SIG-M5 (cell line): ENCODE measurements at places on chromosomes 7 and 10.
A peak's percentile ranks its signal among the peaks of the same experiment; 100 is the strongest.

DNA sequence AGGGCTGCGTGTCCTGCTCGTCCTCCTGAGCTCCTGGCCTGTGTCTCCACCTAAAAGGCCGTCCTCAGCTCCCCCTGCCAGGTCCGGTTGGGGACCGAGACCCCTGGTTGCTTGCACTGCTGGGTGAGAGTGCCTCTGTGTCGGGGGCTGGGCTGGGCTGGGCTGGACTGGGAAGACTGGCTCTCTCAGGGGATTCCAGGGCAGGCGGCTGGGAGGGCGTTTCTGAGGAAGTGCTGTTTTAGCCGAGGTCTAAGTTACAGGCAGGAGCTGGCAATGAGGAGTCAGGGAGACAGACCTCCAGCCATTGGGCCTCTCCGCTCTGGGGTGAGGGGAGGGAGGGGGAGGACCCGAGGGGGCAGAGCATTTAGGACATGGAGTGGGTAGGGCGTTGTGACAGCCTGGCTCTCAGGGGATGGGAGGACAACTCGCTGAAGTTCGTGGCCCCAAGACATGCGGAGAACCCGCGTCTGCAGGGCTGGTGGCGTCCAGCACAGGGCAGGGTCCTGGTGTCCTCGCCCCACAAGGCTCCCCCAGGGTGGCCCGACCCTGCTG lies 20.9 kb downstream of the FOXK1 start:
- DNase-seq = no peak

DNA sequence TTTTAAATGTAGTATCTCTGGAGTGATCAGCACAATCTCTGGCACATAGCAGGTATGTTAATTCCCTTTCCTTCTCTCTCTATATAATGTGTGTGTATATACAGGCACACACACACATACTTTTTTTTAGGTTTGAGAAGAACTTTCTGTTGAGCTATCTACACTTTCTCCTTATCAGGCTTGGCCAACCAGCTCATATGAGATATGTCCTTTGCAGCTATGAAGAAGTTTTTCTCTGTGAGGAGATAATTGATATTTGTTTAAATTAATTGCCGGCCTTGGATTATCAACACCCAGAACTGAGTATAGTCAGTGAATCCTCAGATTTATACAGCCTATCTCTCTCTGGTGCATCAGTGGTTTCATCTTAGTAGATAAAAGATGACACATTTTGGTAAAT lies 2.3 kb upstream of the MCU start:
- no peak for DNase-seq

DNA sequence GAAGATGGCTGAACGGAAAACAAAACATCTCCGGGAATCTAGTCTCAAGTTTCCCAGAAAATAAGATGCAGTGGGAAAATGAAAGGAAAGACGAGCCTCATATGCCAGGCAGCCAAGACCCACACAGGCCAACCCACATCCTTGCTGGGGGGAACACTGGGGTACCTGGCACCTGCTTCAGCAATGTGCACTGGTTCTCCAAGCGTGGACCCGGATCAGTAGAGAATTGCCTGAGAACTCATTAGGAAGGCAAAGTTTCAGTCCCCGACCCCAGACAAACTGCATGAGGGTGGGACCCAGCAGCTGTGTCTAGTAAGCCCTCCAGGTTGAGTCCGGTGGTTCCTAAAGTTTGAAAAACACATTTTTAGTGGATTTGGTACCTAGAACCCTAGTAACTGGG lies 18.4 kb downstream of the FAM53B start:
- DNase-seq = no peak

GRCh38 chr7:96238474-96238873 lies 83.4 kb downstream of the SLC25A13 start:
- DNase-seq = no peak

DNA sequence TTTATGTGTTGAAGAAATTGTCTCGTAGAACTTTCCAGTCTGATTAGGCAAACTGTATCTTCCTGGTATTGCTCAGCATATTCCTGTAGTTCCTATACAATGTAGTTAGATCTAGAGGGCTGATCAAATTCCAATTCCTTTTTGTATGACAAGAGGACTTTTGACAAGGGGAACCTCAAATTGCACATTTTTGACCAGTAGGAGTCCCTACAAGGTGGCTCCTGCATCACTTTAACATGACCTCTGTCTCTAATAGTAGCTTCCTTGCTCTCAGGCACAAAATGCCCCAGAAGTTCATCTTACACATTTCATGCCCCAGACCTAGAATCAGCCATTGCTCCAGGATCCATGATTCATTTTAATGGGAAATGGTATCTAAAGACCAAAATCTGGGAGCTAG lies 18.7 kb downstream of the HERPUD2 start:
- DNase-seq = no peak

GRCh38 chr7:84705079-84705478 lies 481.8 kb downstream of the SEMA3D start:
- no peak for DNase-seq

DNA sequence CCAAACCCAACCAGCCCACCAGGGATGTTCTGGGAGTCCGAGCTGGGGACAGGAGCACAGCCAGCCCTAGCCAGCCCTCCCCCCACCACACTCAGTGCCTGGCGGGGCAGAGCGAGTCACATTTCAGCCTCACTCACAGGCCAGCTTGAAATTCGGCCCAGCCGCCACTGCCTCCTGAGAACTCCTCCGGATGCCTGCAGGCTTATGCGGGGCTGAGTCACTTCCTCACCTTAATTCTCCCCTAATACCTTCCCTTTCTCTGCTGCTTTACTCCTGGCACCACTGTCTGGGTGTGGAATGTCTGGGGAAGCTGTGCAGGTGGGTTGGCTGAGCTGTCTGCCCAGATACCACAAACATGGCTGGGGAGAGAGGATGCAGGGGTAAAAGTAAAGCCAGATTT lies 22.6 kb upstream of the DLG5 start:
- DNase-seq = no peak

GRCh38 chr7:108459922-108460551 lies 3.8 kb upstream of the NRCAM start:
- DNase-seq = no peak

DNA sequence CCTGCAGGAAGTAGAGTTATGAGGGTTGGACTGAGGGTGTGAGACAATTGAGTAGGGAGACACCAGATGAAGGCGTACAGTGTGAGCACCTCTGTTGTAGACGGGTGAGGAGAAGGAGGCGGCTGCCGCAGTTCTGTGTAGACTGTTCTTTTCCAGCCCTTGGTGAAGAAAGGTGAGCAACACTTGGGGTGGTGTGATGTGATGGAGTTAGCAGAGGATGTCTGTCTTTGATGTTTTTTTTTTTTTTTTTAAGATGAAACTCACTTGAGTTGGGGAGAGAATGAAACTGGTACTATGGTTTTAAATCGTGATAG lies 42.8 kb upstream of the RNF216 start:
- DNase-seq = no peak

GRCh38 chr7:151745706-151746105 lies 131.2 kb downstream of the PRKAG2 start:
- no peak for DNase-seq

GRCh38 chr10:110641256-110641655 lies 2.9 kb upstream of the RBM20 start:
- DNase-seq = no peak

DNA sequence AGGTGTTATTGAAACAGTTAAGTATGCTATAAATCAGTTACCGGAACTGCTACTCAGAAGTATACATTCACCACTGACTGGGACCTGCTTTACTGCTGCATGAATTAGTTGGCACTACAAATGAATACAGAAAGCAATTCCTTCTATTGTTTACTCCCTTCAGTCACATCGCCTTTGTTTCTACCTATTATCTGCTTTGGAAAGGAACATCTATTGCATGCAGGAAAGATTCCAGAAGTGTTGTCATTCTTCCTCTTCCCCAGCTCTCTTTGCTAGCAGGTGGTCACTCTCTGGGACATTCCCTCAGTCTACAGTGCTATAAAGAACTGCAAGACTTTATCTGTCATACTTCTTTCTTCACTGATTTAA lies 131.3 kb downstream of the ANK3 start:
- DNase-seq = no peak

GRCh38 chr7:109895536-109895935 lies 1195.4 kb upstream of the LRRN3 start:
- DNase-seq = no peak

GRCh38 chr7:67863911-67864310 lies 867.3 kb downstream of the TYW1 start:
- no peak for DNase-seq

DNA sequence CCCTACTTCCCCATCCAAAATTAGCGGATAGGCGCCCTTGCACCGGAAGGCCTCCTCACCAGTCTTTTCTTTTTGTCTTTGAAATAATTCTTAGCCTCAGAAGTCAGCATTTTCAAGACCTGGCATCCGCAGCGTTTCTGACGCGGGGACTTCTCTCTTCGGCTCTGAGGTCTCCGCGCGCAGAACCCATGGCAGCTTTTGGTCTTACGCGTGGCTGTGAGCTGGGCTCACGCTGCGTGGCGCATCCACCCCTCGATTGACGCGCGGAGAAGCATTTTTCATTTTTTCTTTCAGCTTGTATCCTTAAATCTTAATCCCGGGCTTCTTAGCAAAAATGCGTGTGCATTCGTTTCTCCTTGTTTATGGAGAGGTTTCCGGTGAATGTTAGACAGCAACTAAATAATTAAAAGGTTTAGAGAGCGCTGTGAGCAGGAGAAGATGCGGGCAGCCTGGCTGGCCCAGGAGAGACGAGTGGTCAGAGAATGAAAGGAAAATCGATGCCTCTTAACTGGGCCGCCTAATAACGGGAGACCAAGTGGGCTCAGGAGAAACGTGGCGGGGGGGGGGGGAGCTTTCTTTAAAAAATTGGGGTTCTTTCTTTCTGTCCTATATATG lies 2.0 kb upstream of the GATA3 start:
- DNase-seq = no peak

DNA sequence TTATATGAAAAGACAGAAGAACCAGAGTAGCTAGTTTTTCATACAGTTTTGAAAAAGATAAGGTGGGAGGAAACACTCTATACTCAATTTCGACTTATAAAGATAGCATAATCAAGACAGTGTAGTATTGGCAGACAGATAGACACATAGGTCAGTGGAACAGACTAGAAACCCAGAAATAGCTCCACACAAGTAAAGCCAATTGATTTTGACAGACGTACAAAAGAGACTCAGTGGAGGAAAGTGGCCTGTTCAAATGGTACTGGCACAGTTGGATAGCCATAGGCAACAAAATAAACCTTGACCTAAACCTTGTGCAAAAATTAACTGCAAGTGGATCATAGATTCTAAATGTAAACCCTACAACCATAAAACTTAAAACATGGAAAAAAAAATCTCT lies 46.8 kb downstream of the MAPK8 start:
- DNase-seq = no peak

DNA sequence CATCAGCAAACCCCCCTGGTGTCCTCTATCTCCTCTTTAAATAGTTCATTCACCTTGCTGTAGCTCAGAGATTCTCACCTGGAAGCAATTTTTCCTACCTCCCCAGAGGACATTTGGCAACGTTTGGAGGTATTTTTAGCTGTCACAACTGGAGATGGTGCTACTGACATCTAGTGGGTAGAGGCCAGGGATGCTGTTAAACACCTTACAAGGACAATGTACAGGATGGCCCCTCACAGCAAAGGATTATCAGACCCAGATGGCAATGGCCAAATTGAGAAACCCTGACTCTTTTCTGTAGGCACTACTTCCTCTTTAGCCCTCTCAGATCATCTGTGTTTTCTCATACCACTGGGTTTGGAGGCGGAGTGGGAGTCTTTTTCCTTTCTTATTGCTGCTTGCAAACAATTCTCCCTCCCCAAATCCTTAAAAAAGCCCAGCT lies 13.2 kb upstream of the TRA2A start:
- peak; percentile 32 for DNase-seq

DNA sequence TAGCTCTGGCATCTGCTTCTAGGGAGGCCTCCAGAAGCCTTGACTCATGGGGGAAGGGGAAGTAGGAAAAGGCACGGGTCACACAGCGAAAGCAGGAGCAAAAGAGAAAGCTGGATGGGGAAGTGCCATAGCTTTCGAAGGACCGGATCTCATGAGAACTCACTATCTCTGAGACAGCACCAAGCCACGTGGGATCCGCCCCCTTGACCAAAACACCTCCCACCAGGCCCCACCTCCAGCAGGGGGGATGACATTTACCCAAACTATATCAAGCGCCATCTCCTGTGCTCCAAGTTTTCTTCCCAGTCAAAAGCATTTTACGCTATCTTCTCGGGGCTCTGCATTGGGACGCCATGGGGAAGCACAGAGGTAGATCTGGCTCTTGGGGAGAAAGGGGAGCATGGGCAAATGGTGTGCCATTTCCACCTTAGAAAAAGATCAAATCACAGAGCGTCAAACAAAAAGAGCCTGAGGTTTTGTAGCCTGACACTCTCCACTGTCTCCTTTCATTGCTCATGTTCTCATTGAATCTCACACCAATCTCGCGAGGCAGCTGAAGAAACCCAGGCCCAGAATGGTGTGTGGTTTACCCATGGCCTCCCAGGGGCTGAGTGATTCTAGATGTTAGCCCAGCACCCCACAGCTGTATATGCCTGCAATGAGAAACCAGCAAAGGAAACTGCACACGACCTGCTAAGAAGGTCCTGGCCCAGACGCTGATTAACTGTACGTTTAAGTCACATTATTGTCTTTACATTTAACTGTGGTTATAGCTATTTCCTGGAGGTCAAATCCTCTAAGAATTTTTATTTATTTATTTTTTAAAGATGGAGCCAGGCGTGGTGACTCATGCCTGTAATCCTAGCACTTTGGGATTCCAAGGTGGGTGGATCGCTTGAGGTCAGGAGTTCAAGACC lies 8.1 kb upstream of the OLAH start:
- peak; percentile 38 for DNase-seq

GRCh38 chr7:51129527-51130472 lies 186.8 kb downstream of the COBL start:
- DNase-seq = no peak

DNA sequence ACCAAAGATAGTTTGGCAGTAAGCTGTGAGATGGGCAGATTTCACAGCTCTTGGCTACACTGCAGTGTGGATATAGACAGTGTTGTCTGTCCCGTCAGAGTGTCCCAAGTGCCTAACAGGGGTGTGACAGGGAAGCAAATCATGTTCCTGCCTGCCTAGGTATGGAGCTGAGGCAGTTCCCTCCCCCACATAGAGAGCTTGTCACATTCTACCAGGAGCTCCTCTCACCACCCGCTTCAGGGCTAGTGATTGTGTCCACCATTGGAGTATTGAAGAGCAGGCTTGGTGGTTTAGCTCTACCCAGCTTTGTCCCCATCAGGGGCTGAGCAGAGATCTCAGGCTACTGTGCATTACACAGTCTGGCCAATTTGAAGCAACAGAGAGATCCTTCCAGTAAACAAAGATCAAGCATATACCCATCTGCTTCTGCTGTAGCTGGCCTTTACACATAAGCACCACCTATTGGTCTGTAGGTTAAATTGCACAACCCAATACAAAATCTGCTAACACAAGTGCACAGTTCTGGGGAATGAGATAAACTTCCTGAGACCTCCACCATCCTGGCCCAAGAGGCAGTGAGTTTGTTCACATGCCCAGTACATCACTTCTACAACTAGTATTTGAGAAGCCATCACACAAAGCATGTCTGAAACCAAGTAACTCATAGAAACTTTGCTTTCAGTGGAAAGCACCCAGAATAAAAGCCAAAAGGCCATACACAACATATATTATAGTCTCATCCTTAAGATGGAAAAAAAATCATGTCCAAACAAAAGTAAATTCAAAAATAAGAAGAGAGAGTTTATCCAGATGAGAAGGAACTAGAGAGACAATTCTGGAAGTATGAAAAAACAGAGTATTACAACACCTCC lies 67.3 kb downstream of the GLCCI1 start:
- DNase-seq = no peak

- DNase-seq = no peak
These were observed 425.5 kb downstream of the CNTNAP2 start for GRCh38 chr7:146542101-146542500.
